KG1 (cell line): ENCODE measurements at places on chromosomes 2 and 18.

GRCh38 chr2:29753671-29754444 lies 167.5 kb downstream of the ALK start:
- no peak for DNase-seq

DNA sequence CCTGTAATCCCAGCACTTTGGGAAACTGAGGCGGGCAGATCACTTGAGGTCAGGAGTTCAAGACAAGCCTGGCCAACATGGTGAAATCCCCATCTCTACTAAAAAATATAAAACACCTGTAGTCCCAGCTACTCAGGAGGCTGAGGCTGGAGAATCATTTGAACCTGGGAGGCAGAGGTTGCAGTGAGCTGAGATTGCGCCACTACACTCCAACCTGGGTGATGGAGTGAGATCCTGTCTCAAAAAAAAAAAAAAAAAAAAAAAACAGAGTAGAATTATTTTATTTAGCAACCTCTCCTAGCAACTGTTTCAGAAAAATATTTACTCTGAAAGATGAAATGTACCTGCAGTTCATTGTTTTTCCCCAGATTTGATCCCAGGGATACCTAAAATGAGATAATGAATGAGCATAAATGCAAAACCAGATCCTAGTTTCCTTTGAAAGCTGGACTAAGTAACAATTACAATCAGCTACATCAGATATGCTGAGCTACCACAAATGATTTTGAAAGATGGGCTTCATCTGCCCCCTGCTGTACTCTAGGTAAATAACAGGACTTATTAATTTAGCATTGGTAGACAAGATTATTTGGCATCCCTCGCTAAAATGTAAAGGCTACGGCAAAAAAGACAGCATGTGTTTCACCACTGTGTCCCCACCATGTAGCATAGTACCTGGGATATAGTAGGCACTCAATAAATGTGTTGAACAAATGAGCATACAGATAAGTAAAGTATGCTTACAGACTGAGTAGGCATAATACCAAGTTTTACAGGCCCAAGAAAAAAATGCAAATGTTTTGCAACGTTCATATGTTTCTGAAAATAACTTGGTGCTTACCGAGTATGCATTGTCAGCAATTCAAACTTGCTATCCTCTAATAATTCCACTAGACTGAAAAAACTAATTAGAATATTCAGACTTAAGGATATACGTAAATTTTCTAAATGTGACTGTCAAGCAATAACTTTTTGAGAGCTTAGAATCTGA lies 102.5 kb downstream of the ATL2 start:
- DNase-seq, result peak; percentile 25

GRCh38 chr2:218894151-218894879 lies 13.7 kb downstream of the WNT10A start:
- DNase-seq, result no peak

DNA sequence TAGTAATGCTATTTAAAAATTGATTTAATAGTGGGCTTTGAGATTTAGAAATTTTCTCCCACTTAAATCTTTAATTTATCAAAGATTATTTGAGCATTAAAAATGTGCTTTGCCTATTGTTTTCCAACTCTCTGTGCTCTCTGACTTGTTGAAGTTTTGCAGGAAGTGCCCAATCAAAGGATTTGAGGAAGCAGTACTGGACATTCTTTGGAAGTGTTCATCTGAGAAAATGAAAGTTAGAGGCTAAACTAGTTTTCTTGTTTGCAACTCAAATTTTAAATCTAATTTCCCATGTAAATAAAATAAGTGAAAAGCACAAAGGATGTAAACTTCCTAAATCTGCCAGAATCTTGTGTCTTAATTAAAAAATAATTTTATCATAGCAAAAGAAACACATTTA lies 89.1 kb downstream of the CAMKMT start:
- no peak for DNase-seq

GRCh38 chr2:227942021-227942420 lies 70.6 kb downstream of the DAW1 start:
- DNase-seq, result no peak

GRCh38 chr2:175853616-175853890 lies 148.5 kb downstream of the LNPK start:
- no peak for DNase-seq

GRCh38 chr2:42801381-42801780 lies 9.0 kb upstream of the HAAO start:
- no peak for DNase-seq

DNA sequence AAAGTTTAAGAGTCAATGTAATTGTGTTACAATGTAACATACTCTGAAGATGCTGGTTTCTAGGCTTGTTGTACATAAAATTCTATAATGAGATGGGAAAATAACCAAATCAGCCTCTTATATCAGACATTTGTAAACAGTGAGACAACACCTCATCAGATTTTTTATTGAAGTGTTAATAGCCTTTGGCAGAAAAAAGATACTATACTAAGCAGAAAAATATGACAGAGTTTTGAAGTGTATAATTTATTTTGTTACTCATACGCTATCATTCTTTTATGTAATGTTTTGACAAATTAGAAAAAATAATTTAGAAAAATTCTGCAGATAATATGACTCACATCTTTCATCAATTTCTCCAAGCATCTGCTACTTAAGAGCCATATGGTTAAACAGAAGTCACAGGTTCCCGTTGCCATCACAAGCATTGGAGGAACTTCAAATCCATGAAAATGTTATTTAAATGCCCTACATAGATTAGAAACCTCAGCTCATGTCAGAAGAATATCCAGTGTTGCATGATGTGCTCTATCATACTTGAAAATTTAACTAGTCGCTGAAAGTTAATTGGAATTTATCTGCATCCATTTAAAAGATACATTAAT lies 535.4 kb downstream of the LRP1B start:
- DNase-seq, result no peak

DNA sequence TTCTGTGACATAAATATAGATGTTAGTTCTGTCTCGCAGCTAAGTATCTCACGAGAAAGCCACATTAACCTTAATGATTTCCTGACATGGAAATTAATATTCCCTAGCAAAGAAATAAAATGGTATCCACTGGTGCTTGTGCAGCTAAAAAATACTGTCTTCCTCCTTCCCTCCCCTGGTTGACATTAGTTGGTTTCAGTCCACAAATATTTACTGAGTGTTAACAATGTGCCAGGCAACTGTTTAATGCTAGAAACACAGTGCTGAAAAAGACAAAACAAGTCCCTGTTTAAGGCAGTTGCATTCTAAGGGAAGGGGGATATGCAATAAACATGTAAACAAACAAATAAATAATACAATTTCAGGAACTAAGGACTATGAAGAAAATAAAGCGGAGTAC lies 44.2 kb upstream of the VPS54 start:
- DNase-seq, result no peak

GRCh38 chr2:28640908-28641300 lies 110.7 kb upstream of the PPP1CB start:
- DNase-seq, result no peak

DNA sequence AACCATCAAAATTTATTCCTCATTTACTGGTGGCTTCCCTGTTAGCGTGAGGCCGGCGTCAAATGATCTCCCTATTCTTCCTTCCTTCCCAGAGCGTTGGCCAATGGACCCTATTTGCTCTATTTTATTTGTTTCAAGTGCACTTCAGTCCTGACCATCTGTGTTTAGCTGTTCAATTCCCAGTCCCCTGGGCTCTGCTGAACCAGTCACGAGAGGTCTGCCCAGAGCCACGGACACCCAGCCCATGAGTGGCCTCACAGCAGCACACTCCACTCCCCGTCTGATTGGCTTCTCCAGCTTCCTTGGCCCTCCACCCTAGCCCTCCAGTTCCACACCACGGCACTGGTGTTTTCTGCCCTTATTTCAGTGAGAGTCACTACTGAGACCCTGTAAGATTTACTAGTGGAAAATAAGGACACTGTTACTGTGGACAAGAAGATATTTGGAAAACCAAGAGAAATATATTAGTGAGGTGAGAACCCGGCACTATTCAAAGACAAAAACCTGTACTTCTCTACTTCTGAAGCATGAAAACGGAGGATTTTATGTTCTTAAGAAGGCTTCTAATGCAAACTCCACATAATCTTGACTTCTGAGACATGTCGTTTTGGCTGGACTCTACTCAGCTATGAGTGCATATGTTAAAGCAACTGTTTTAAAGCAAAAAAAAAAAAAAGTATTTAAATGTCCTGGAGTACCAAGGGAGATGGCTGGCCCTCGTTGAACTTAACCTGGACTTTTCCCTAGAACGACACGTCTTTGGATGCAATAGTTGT lies 86.6 kb downstream of the COL6A3 start:
- no peak for DNase-seq

- no peak for DNase-seq
Measured at GRCh38 chr18:6553234-6553900, 138.7 kb upstream of the L3MBTL4 start.

DNA sequence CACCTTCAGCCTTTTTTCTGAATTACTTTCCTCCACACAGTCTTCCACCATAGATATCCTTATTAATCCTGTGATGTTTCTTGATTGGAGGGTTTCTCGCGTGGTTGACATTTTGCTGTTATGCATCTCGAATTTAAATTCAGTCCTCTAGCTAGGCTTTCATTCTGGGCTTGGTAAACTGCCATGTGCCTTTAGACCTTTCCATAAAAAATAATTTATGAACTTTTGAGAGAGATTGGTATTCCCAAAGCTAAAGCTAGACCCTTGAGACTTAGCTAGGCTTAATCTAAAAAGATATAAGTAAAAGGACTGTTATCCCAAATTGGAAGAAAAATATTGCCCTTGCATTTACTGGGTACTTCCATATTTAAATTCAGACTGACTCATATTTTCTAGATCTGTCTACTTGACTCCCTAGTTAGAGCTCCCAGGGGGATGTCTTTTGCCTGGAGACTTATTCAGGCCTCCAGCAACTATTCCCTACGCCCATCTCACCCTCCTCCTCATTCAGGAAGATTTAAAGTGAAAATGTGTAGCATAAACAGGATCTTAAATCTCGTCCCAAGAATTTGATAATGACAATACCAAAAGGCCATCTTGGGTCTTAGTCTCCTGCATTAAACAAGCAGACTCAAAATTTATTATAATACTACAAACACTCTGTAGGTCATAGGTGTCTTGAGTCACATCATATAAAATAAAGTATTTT lies 60.3 kb downstream of the KIAA2012 start:
- no peak for DNase-seq

- no peak for DNase-seq
Measured at GRCh38 chr2:96881349-96882195, 11.7 kb upstream of the SEMA4C start.

GRCh38 chr18:26546875-26547645 lies 1.3 kb downstream of the KCTD1 start:
- no peak for DNase-seq

DNA sequence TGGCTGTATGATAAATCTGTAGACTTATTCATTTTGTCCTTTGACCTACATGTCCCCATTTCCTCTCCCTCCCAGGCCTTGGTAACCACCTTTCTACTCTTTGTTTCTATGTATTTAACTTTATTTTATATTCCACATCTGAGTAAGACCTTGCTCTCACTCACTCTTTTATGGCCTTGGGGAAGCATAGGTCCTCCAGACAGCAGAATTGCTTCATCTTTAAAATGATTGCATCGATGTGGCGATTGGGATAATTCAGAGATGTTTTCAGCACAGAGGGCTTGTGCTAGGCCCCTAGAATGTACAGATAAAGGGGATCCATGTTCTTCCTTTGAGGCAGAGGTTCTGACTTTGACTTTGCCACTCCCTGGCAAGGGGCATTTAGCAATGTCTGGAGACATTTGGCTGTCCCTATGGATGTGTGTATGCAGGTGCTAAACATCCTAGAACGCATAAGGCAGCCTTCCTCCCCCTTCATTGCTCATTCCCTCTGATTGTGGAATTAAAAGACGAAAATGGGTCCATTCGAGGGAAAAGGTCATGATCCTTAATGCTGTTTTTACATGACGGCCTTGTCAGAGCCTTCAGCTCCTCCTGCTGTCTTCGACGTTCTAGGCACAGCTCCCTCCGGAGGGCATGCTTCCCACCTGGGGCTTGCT lies 1.2 kb upstream of the GPR39 start:
- DNase-seq, result no peak

DNA sequence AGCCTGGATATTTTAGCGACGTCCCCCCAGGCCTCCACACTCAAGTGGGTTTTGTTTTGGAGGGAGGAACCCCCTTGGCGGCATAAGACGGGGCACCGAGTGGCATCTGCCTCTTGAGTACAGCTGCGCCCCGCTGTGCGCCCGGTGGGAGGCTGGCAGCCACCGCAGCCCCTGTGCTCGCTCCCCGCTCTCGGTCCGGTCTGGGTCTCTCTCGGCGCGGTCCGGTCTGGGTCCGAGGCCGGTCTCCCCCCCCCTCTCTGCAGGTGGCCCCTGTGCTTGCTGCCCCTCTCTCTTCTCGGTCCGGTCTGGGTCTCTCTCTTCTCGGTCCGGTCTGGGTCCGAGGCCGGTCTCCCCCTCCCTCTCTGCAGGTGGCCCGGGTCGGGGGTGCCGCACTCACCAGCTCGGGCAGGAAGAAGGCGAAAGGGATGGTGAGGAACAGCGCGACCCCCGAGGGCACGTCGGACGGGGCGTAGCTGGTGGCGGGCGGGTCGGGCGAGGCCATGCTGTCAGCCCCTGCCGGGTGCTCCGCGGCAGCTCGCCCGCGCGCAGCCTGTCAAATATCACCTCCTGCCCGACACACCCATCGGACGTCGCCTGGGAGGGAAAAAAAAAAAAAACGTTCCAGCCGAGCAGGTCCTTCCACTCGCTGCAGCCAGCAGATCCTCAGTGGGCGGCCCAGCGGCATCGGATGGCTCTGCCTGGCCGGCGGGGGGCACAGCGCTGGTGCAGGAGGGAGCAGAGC lies at the start of gene MALL:
Gene MALL, minus strand, starts transcription at position 532 of the 742 bp plus-strand sequence. Its CDS starts 30 bp downstream, at position 502.
- no peak for DNase-seq

DNA sequence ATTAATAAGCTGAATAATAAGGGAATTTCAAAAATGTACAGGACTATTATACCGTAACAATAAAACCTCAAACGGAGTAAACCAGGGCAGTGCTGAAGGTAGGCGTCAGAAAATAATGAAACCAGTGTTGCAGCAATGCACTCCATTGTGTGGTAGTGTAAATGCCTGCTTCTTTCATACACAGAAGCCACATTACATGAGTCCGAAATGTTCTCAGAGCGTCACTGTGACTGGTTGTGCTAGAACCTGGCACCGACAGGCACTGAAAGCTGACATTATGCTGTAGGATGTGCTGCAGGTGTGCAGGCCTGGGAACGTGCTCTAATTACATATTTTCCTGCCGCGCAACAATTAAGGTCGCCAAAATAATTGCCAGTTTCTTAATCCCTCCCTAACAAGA lies 53.3 kb downstream of the ZEB2 start:
- no peak for DNase-seq

- no peak for DNase-seq
Measured at GRCh38 chr2:15772681-15773080, 167.7 kb upstream of the MYCN start.
